Lung microvascular endothelial cell (primary cell): ENCODE measurements at places on chromosomes 5 and 9.

DNA sequence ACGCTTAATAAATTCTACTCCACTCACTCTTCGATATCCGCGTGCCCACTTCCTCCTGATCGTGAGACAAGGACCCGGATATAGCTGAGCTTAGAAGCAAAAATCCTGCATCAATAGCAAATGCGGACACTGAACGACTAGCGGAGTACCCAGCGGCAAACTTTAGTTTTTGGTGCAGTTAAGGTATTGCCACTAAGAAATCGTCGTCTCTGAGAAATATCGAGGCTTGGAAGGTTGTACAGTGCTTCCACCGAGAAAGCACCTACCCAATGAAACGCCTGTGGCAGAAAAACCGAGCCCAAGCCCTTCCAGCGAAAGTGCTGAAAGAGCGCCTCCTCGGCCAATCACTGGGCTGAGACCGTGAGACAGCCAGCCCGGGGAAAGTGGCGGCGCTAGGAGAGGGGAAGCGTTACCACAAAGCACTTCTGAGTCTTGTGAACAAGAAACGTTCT is 32.2 kb downstream of the ANXA2R start:
- DNase-seq = peak; percentile 79

GRCh38 chr5:6221141-6221626 is 157.2 kb downstream of the MED10 start:
- no peak for DNase-seq

DNA sequence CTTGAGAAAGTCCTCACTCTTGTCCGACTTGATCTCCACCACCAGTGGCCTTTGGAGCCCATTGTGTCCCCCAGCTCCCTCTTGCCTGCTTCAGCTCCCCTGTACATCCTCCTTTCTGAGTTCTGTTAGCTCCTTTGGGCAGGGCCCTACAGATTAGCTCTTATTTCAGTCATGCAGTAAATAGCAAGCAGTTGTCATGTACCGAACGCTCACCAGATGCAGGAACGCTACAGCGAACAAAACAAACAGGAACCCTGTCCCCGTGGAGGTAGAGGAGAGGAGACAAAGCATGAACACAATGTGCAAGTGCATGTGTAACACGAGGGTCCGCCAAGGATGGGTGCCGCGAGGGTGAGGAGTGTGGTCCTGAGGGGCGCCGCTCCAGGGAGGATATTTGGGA is 111.3 kb downstream of the PDZD2 start:
- no peak for DNase-seq

- DNase-seq = no peak
These were observed 167.3 kb downstream of the ROR2 start for GRCh38 chr9:91782708-91783214.

- DNase-seq = no peak
These were observed 21.2 kb upstream of the PANK3 start for GRCh38 chr5:168600409-168600808.

GRCh38 chr9:136975644-136976043 is 1.7 kb upstream of the PTGDS start:
- peak; percentile 83 for DNase-seq

DNA sequence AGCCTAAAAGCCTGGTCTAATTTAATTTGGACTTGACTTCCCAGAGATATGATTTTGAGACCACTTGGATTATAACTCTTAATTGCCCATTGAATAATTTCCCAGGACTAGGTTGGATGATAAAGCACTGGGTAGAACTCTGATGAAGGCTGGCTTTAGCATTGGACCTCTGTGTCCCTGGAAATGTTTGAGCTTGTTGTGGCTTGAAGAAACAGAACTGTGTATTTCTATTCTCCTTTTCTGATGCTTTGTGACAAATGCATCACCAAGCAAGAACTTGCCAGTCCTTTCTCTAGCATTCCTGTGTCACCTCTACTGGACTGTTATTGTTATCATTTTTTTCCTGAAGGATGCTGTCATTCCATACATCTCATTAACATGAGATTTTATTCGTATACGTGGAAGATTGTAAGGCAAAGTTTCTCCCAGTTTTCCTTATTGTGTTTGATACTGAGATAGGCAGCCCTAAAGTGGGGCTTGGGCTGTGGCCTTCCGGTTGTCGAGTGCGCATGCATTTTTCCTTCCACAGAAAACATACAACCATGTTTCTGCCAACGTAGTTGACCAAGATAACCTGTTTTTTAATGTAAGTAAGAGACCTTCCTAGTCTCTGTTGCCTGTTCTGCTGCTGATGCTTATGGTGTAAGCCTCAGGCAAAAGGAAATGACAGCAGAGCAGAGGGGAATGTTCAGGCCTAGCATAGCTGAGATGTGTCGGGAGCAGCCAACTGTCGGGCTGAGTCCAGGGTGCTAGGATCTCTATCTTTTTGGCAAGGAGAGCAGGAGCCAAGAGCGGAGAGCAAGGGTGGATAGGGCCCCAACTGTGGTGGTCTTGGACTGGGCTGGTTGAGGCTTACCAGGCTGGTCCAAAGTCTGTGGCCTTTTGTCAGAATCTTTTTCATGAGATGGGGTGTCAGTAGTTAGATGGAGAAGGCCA is 2.3 kb downstream of the NTRK2 start:
- no peak for DNase-seq

DNA sequence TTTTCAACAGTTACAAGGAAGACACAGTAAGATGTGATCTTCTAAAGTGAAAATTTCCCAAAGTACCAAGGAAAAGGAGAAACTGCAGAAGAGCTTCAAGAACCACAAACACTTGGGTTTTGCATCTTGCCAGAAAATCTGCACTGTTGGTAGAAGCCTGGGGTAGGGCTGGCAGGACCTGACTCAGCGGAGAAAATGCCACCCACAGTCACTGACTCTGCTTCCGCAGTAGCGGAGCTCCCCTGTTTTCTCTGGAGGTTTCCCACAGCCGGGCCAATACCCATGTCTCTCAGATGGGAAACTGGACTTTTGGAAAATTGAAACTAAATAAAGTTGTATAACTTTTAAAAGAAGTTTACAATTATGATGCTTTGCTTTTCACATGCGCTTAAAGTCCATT is 104.2 kb downstream of the MEF2C start:
- peak; percentile 48 for DNase-seq

DNA sequence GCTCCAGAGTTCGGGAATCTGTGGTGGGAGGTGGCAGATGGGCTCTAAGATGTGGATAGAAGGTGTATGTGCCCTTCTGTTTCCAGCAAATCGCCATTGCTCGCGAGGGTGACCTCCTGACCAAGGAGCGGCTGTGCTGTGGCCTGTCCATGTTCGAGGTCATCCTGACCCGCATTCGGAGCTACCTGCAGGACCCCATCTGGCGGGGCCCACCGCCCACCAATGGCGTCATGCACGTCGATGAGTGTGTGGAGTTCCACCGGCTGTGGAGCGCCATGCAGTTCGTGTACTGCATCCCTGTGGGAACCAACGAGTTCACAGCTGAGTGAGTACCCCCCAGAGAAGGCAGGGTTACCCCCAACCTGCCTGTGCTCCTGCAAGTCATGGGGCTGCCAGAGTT is 70.9 kb upstream of the NIPAL4 start:
- DNase-seq = no peak

GRCh38 chr5:154521756-154522155 is 43.7 kb upstream of the HAND1 start:
- no peak for DNase-seq

DNA sequence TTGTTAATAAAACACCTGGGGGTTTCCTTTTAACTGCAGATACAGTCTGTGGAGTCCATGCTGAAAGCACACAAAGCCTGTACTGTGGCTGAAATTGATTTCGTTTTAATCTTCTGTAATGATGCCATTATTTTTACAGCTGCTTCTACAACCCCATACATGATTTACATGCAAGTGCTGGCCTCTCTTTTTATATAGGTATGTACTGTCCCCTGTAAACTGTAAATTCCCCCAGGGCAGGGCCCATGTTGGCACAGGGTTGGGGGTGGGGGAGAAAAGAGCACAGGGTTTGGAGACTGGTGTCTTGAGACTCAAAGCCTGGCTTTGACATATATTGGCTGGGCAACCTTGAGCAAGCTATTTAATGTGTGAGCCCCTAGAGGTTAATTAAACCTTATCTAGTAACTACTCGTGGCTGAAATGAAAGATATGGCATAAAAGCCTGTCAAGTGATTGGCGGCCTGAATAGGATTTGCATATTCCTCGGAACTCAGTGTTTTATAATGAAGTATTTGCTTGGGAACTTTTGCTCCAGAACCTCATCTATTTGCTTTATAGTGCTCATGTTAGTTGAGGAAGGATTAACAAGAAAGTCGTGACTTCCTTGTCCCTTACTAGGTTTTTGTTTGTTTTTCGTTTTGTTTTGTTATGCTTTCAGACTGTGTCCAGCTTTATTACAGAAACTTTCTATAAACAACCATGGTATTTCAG is 34.0 kb downstream of the KLF4 start:
- no peak for DNase-seq

DNA sequence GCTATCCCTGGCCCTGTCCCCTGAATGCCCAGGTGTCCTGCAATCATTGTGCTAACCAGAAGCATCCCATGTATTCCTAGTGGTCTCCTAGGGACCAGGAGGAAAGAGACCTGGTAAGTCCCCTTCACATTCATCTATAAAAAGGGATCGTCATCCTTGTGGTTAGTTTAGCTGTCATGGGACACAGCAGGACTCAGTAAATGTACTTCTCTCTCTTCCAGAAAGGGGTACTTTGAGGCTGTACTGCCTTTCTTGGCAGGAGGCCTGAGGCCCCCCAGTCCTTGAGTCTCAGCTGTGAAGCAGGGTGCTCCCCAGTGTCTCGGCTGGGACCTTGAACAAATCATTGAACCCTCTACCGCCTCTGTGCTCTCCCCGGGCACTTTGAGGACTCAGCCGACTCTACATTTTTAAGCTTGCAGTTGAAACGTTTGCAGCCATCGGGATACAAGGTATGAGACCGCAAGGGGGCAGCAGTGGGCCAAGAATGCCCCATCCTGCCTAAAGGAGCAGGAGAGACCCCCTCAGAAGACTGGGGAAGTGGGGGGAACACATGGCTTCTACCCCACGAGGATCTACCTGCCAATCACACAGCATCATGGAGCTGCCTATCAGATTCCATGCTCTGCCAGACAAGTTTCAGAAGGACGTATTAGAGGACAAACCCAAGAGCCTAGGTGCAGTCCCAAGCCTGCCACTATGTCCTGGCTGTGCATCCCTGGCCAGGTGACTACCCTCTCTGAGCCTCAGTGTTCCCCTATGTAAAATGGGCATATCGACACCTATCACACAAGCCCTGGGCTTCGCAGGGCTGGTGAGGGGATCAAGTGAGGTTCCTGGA is 2.4 kb upstream of the PHYKPL start:
- peak; percentile 77 for DNase-seq

GRCh38 chr9:107213561-107214028 is 69.5 kb upstream of the RAD23B start:
- DNase-seq = peak; percentile 77

DNA sequence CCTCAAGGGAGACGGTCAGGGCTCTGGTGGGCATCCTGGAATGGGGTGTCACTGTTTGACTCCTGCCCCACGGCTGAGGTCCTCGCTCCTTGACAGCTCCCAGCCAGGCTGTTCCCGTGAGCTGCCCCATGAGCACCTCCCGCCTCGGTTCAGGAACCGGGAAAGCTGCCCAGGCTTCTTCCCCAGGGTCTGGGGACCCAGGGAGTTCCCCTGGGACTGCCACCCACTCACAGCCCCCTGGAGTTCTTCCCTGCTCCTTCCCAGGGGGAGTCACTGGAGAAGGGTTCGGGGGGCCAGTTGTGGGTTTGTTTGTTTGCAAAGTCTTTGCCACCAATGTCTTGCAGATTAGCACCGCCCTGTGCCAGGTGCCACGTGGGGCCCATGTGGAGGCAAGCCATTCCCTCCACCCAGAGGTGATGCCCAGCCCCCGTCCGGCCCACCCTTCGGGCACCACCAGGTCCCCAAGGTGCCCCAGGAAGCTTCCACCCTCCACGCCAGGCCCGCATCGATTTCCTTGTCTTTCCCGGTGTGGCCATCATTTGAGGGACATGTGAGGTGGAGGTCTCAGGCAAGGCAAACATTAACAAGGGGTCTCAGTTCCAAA is 1.3 kb downstream of the PLPP7 start:
- DNase-seq = no peak

- DNase-seq = peak; percentile 19
These were observed 186.3 kb downstream of the TLE4 start for GRCh38 chr9:79757881-79758669.

GRCh38 chr5:146751781-146752401 is 126.7 kb downstream of the PPP2R2B start:
- no peak for DNase-seq

GRCh38 chr5:96942078-96942477 is 6.2 kb downstream of the LNPEP start:
- no peak for DNase-seq

- no peak for DNase-seq
These were observed 225.9 kb downstream of the PIK3R1 start for GRCh38 chr5:68441309-68442073.

DNA sequence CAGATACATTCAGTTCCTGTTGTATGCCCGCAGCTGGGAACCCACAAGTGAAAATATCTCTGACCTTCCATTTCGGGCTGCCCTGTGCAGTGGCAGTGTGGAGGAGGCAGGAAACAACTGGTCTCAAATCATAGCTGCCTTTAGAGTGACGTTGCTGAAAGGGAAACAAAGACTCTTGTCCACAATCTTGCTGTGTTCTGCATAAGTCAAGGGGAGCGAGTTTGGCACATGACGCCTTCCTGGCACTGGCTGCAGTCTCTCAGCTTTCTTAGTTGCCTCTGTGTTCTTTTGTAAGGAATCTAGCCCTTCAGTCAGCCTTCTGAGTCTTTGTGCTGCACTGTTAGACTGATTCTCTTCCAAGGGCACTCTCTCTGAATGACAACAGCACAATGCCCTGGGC is 24.0 kb downstream of the ADAMTS16 start:
- DNase-seq = no peak

- DNase-seq = no peak
These were observed 3.6 kb upstream of the IL4 start for GRCh38 chr5:132669966-132670882.

- no peak for DNase-seq
These were observed 6.1 kb downstream of the NSMF start for GRCh38 chr9:137452761-137453642.

DNA sequence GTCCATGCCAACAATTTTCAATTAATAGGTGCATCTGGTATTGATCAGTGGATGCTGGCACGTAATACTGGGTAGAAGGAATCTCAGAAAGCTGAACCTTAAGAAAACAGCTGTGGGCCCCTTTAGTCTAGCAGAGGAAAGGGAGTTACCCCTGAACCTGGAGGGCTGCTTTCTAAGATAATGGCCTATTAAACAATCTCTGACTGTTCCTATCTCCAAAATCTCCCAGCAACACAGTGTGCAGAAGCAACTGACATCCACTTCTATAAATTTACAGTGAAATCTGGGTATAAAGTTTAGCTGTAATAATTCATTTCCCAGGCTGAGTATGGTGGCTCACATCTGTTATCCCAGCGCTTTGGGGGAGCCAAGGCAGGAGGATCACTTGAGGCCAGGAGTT is 198.8 kb downstream of the MAPKAP1 start:
- no peak for DNase-seq

DNA sequence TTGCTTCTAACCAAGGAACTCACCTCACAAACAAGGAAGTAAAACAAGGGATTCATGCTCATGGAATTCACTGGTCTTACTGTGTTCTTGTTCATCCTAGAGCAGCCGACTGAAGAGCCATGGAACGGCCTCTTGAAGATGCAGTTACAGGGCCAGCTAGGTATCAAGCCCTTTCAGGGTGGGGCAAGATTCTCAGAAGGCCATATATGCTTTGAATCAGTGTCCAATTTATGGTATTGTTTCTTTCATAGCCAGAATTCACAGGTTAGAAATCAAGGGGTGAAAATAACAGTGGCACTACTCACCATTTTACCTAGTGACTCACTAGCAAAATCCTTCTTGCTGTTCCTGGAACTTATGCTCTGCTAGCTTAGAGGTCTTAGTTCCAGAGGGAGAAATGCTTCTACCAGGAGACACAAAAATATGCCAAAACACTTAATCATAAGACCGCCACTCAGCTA is 159.5 kb upstream of the CDH10 start:
- DNase-seq = no peak
